ENCODE measurements at places on chromosomes 2 and 18.

- DNase-seq: no peak
These were observed 81.6 kb downstream of the HS6ST1 start for GRCh38 chr2:128237081-128237534.

DNA sequence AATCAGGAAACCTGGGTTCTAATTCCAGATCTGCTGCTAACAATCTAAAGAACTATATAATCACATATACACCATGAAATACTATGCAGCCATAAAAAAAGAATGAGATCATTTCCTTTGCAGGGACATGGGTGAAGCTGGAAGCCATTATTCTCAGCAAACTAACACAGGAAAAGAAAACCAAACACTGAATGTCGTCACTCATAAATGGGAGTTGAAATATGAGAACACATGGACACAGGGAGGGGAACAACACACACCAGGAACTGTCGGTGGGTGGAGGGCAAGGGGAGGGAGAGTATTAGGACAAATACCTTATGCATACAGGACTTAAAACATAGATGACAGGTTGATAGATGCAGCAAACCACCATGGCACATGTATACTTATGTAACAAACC is 33.2 kb downstream of the CDH2 start:
- DNase-seq: no peak

DNA sequence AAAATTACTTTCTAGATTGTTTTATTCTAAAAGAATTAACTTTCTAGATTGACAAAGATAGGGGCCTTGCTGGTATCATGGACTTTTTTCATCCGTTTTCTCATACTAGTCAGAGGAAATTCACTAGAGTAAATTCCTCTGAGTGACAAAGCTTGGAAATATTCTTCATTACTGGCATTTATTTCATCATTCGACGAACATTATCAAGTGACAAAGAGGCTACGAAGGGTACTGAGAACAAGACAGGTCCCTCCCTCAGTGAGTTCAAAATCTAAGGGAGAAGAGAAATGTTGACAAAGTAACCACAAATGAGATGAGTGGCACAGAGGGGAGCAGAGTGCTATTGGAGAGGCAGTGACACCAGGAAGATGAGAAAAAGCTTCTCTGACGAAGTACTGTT is 4.3 kb downstream of the EPG5 start:
- no peak for DNase-seq

- DNase-seq: no peak
These were observed 259.3 kb downstream of the AGPS start for GRCh38 chr2:177651833-177652232.

- no peak for DNase-seq
These were observed 99.5 kb downstream of the DTNA start for GRCh38 chr18:34809451-34810072.

GRCh38 chr2:16022548-16023240 is 82.3 kb downstream of the MYCN start:
- peak; percentile 35 for DNase-seq

DNA sequence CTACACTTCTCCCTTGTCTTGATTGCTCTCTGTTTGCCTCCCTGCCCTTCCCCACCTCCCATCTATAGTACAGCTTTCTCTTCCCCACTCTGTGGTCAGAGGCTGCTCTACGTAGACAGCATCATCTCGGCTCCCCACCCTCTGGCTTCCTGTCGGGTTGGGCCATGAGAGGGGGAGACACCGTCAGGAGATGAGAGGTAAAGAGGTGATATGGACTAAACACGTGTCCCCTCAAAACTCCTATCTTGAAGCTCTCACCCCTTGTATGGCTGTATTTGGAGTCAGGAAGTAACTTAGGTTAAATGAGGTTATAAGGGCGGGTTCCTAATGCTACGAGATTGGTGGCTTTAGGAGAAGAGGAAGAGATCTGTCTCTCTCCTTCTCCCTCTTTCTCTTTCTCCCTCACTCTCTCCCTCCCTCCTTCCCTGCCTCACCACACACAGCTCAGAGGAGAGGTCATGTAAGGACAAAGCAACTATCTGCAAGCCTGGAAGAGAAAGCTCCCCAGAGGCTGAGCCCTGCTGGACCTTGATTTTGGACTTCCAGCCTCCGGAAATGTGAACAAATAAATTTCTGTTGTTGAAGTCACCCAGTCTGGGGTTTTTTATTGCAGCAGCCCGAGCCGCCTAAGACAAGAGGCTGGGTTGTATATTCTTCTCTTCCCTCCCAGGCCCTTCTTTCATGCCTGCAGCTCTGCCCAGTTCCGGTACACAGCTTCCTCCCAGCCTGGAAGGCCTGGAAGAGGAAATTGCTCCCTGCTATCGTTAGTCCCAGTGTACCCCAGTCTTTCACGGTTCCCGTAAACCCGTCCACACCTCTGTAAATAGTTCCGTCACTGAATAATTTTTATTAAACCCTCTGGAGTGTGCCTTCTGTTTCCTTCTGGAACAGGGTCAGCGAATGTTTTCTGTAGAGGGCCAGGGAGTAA is 138.0 kb downstream of the AKAIN1 start:
- no peak for DNase-seq

- DNase-seq: no peak
These were observed 19.2 kb downstream of the GPR75 start for GRCh38 chr2:53840580-53840979.

DNA sequence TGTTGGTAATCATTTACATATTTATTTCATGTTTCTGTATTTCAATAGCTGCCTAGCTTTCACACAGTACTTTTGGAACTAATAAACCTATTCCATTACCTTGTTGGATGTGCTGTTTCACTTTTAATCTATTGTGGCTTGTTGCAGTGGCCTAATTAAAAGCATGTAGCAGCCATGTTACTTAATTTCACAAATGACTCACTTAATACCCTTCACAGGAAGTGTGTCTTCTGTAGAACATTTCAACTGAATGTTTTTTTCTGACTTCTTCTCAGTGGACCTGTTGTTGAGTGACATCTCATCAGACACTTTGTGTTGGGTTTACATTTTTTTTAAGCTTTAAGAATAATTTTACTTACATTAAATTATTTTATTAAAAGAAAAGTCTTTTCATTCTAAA is 260.5 kb upstream of the THUMPD2 start:
- DNase-seq: no peak

DNA sequence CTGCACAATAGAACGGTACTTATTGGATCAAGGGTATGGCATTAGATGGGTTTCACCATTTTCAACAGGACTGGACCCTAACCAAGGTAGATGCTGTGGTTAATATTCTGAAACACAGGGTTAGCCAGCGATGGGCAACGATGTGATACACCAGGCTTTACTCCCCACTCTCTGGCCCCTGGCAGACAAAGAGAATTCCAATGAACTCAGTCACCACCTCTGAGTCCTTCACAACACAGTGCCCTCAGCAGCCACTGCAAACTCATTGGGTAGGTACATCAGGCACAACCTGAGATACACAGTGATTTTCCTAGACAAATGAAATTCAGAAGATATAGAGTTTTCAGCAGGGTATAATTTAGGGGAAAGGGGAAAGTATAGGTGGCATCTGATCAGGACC is 634.5 kb downstream of the ZEB2 start:
- peak; percentile 61 for DNase-seq

DNA sequence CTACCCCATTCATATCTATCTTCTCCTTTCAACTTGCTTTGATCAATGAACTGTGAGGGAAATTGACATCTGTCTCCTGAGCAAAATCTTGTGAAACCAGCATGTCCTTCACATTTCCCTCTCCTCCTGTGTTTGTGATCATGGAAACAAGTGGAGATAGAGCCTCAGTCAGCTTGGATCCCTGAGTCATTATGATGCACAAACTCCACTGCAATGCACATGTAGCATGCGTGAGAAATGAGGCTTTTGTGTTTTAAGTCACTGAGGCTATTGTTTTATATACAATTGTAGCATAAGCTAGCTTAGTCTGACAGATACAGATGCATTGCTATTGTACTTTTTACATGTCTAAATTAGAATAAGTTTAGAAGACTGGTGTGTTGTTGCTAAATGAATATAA is 85.2 kb upstream of the HNMT start:
- DNase-seq: no peak

- no peak for DNase-seq
These were observed 88.5 kb downstream of the ICA1L start for GRCh38 chr2:202782940-202783558.

DNA sequence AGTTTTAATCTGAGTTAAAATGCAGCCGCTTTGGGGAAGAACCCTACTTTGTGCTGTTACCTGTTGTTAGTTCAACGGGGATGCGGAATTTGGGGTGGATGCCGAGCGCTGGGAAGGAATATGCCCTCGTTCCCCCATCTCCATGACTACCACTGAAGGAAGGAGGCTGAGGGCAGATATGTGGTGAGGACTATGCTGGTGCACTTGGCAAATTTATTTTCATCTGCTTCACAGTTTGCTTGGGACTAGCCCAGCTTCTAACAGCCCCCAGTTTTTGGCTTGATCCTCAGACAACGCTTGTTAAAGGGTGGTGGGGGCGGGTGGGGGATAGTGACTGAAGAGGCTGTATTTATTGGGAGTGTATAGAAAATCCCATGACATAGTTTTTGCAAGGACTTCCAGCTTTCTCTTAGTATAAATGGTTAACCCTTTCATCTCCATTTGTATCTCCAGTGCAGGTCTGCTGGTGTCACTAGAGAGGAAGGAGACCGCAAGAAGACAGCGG is 100.8 kb downstream of the COLEC12 start:
- DNase-seq: no peak

- no peak for DNase-seq
These were observed 19.6 kb downstream of the SPATA3 start for GRCh38 chr2:231015478-231015877.

GRCh38 chr18:48347756-48348326 is 61.3 kb downstream of the ZBTB7C start:
- DNase-seq: peak; percentile 24

DNA sequence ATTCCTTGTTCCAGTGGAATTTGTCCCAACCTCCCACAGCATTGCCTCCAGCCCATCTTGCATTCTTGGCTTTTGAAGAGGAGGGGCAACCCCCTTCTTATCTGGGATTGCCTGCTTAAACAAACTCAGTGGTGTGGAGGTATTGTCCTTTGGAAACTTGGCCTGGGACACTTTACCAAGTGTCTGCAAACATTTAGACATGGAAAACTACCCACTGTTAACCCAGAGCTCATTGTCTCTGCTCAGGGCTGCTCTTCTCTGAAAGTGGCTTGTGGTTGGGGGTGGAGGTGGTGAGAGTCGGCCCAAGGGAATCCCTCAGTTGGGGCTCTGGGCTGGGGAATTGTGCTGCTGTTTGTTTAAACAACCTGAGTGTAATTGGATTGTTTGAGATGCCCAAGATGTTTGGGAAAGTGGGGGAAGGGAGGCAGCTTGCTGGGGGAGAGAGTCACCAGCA is 178.3 kb upstream of the GATA6 start:
- DNase-seq: peak; percentile 89

DNA sequence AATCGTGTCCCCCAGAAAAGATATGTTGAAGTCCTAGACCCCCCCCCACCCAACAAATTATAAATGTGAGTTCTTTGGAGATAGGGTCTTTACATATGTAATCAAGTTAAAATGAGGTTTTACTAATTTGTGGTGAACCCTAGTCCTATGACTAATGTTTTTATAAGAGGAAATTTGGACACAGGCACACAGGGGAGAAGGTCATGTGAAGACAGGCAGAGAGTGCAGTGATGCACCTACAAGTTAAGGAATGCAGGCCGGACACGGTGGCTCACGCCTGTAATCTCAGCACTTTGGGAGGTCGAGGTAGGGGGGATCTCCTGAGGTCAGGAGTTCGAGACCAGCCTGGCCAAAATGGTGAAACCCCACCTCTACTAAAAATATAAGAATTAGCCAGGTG is 5.8 kb upstream of the PMAIP1 start:
- no peak for DNase-seq

DNA sequence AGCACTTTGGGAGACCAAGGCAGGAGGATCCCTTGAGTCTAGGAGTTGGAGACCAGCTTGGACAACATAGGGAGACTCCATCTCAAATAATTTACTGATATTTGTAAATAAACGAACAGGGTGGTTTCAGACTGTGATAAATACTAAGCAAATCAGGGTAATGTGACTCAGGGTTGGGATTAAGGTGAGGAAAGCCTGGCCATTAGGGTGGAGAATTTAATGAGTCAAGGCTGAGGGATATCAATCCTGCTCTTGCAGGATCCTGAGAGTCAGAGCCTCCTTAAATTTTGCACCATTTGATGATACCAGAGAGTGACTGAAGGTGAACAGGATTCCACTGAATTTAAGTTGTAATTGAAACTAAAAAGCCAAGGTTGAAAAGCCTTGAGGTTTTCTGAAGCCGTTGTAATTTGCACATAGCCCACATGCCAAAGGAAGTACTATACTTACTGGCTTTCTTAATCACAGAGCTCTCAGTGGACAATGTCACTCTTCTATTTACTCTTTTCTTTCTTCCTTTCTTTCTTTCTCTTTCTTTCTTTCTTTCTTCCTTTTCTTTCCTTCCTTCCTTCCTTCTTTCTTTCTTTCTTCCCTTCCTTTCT is 28.6 kb upstream of the AP1S3 start:
- DNase-seq: no peak

DNA sequence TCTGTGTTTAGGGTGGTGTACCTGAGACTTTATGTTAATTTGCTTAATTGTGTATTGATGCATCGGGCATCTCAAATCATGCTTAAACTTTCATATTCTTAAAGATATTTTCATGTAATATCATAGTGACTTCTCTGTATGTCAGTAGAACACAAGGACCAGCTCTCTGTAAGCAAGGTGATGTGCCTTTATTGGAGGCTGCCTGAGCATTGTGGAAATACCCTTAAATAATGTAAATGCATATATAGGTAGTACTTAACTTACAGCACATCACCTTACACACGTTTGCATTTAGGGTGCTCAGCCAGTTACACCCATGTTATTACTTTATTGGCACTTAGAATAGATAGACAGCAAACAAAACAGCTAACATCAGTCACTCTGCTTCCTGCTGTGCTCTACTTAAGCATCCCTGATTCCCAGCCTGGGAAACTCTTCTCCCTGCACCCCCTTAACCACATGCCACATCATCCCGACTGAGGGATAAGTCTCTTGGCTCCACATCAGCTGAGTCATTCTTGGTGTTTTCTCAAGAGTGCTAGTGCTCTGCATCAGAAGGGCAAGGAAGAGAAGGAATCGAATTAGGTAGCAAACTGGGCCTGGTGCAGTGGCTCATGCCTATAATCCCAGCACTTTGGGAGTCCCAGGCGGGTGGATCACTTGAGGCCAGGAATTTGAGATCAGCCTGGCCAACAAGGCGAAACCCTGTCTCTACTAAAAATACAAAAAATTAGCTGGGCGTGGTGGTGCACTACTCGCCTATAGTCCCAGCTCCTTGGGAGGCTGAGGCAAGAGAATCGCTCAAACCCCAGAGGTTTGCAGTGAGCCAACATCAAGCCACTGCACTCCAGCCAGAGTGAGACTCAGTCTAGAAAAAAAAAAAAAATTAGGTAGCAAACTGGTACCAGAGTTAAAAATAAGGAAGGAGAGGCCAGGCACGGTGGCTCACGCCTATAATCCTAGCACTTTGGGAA is 108.7 kb downstream of the MAP3K20 start:
- DNase-seq: peak; percentile 77

DNA sequence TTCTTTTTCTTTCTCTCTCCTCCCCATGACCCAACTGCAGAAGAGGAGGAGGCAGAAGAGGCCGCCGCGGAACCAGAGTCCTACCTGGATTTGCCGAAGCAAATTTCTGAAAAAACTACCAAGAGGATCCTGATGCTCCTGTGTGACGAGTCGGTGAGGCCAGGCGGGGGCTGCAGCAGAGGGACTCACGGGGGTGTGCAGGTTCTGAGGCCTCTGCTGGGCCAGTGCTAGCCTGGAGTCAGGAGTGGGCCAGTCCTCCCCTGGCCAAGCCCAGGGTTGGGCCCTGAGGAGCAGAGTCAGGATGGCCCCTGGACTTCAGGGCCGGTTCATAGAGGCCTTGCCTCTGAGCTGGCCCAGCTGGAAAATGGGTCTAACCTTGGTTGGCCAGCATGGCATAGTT is 29.3 kb downstream of the OTOF start:
- DNase-seq: no peak

- no peak for DNase-seq
These were observed 2.5 kb downstream of the MERTK start for GRCh38 chr2:111900859-111901258.

Data from islet precursor cell (in vitro differentiated cells).